ENCODE measurements at places on chromosomes 12 and 14. TPM values are rescaled to one million over a fixed set of nuclear protein-coding genes. Genes with fewer than 3 reads are reported as not detected.

- no peak for DNase-seq
Observed at GRCh38 chr12:93468008-93468371, 676 bp downstream of the MRPL42 start.

DNA sequence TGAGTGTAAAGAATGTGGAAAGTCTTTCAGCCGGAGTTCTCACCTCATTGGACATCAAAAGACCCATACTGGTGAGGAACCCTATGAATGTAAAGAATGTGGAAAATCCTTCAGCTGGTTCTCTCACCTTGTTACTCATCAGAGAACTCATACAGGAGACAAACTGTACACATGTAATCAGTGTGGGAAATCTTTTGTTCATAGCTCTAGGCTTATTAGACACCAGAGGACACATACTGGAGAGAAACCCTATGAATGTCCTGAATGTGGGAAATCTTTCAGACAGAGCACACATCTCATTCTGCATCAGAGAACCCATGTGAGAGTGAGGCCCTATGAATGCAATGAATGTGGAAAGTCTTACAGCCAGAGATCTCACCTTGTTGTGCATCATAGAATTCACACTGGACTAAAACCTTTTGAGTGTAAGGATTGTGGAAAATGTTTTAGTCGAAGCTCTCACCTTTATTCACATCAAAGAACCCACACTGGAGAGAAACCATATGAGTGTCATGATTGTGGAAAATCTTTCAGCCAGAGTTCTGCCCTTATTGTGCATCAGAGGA is 25.1 kb upstream of the ZNF268 start:
- DNase-seq: no peak

Gene TAS2R46
- total RNA-seq: 1.5 TPM

Gene SLC7A8
- total RNA-seq: 0.75 TPM

Gene KRT83
- not detected for total RNA-seq

Gene STXBP6
- 7.0 TPM for total RNA-seq

DNA sequence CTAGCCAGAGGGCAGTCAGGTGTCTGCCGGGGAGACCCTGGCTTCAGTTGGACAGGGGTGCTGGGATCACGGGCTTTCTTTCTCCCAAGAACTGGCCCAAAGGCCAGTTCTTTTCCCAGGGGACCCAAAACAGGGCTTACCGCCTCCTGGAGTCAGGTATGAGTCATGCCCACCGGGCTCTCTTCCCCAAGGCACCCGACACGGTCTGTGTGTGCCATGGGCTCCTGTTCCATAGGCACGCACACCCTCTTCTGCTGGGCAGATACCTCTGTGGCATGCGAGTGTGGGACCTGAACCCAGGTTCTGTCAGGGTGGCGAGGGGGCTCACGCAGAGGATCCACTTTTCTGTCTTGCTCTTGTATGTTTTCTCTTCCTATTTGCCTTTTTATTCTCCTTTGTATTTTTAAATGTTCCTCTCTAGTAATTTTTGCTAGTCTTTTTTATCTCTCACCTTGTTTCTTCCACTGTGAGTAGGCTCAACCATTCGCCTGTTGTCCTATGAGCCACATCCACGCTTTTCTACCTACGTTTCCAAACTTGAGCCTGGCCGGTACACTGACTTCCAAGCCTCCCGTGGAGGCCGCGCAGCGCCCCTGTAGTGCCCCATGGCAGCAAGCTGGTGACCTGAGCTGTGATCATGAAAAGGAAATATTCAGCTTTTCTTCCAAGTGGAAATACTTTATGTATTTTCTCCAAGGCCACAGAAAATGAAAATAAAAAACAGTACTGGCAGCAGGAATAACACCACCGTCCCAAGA is 362.2 kb downstream of the CACNA1C start:
- no peak for DNase-seq

GRCh38 chr12:106179086-106179485 is 40.3 kb upstream of the NUAK1 start:
- no peak for DNase-seq

DNA sequence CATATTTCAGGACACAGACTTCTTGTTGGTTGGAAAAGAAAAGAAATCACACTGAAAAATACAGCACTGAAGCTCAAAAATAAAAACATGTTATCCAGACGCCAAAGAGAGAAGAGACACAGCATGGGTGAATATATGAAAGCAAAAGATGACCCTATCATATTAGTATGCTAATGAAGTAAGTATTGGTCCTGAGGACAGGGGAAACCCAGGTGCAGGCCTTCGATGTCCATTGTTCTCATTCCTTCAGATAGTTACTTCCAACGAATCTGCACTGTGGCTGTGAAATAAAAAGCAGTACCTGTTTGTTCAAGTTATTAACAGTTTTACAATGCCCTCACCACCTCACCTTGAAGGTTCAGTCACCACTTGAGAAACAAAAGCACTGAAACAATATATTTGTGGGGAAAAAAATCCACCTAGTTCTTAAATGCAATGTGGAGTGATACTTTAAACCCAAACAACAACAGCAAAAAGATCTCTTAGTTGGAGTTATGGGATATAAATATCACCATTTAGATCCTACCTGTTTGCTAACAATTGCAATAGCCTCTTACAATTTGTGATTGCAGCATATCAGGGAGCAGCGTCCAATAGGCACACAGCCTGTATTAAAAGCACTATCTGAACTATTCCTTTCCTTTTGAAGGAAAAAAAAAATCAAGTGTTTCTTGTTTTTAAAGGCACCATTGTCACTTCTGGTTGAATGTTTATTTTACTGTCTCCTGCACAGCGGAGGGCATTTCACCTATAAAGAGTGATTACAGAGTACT is 188.1 kb downstream of the BCAT1 start:
- no peak for DNase-seq

DNA sequence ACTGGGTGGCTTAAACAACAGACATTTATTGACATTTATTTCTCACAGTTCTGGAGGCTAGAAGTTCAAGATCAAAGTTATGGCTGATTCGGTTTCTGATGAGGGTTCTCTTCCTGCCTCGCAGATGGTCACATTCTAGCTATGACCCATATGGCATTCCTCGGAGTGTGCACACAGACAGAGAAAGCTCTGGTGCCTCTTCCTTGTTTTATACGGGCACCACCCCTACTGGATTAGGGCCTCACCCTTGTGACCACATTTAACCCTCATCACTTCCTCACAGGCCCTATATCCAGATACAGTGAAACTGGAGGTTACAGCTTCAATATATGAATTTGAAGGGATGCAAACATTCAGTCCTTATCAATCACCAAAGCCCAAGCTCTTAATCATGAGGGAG is 77.0 kb upstream of the OVCH1 start:
- DNase-seq: no peak

Gene ADAMTS20
- not detected for total RNA-seq

Gene FERMT2
- 302 TPM for total RNA-seq

DNA sequence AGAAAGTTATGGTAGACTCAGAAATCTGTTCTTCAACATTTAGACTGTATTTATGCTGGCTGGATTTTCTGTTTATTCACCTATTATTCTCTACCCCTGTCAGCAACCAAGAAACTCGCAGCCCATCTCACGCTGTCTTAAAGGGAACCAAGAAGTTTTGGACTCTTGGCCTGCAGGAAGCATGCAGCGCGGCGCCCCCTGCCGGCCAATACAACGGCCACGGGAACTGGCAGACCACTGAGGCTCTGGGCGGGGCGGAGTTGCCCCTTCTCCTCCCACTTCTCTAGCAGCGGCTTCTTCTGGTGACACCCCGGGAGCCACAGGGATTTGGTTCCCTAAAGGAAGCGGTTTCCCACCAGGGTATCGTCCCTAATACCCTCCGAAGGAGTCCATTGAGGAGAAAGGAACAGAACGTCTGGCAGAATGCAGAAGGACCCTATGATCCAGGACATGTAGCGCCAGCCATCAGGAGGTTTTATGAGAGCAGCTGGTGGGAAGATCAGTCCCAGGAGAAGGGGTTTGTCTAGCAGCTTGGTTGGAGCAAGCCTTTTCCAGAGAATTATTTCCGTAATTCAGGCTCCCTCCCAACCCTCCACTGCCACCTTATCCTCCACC is 21.0 kb upstream of the RNASE2 start:
- DNase-seq: no peak

GRCh38 chr12:96313606-96314005 is 86.6 kb downstream of the CDK17 start:
- no peak for DNase-seq

- no peak for DNase-seq
Observed at GRCh38 chr14:73895939-73896338, 9.3 kb downstream of the ZNF410 start.

- DNase-seq: no peak
Observed at GRCh38 chr14:59787045-59787674, 83.4 kb downstream of the RTN1 start.

DNA sequence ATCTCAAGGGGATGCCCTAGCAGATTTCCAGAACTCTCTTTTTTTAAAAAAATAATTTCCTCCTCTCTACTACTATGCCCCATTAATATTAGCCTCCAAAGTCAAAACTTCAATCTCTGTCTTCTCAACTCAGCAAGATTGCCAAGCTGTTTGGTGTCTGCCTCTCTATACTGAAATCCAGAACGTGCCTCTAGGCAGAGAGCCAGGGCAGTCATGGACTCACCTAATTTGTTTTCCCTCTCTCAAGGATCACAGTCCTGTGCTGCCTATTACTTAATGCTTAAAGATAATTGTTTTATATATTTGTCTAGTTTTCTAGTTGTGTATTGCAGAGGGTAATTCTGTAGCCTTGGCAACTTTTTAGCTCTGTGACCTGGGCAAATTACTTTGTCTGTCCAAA is 74.7 kb downstream of the E2F7 start:
- DNase-seq: no peak

Gene BATF
- total RNA-seq: not detected

Gene EEF1AKMT3
- total RNA-seq: 9.8 TPM

DNA sequence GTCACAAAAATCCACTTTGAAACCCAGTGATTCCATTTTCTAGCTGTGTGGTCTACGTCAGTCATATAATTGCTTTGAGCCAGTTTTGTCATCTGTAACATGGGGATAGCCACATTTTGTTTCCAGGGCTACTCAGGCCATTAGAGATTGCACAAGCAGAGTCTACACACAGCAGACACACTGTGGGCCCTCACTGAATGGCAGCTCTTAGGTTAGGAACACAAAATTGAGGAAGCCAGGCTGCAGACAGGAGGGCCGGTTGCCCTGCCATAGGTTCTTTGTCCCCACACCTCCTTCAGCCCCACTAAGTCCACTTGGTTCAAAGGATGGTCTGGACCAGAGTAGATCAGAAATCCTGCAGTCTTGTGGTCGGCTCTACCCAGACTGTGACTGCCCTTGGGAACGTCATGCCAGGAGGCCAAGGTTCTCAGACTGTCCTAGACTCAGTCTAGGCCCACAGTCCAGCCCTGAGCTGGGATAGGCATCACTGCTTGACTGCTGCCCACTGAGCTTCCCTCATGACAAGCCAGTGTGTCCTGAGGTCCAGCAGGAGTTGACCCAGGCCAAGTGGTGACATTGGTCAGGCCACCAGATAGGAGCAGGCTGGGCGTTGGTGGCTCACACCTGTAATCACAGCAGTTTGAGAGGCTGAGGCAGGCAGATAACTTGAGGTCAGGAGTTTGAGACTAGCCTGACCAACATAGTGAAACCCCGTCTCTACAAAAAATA is 3.8 kb upstream of the MYH7 start:
- peak; percentile 63 for DNase-seq

- DNase-seq: no peak
Observed at GRCh38 chr12:32595251-32595650, 83.8 kb upstream of the DNM1L start.

DNA sequence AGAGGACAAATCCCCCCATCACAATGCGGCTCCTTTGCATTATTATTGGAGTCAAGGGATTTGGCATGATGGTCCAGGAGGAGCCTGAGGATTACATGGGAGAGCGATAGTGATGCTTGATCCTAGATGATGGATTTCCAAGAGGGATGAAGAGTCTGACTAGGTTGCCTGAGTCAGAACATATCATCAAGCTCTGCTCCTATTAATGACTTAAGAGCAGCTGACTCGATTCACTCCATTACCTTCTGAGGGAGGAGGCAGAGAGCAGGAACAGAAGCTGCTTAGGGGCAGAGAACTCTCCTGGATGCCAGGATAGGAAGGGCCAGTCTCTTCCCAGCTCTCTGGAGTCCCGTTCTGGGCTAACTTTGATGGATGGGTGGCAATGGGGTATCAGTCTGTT is 54.0 kb upstream of the CISTR start:
- no peak for DNase-seq

DNA sequence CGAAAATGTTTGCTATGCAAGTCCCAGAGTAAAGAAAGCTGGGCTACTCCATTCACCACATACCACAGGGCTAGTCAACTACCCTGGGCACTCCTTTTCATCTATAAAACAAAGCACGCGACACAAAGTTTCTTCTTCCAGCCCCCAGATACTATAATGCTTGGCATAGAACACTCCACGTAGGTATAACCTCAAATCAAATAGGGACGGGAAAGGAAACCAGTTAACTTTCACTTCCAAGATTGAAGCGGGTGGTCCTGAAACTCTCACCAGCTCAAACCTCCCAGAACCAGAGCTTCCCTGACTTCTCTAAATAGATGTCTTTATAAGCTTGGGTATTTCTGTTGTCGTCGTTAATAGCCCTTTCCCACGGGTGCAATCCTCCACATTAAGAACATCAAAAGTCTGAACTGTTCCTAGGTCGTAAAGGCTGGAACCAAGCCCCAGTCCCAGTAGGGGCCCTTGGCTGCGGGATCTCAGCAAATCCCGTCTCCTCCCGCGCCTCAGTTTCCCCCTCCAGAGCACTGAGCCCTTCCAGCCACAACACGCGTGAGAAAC is 647 bp downstream of the LGMN start:
- no peak for DNase-seq

Gene GRIP1
- 9.1 TPM for total RNA-seq

DNA sequence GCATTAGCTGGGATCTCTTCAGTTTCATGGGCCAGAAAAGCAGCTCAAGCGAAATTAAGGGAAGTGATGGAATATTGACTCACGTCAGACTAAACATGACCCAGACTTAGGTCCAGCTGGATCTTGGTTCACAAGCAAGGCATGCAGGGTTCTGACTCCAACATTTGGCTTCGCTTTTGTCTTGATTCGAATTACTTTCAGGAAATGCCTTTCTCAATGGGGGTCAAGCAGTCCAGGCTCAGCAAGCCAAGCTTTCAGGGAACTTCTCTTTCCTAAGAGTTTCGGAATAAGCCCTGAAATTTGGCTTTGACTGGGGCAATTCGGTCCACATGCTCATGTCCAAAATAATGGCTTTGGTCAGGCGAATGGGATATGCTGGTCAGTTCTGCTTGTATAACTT is 678.7 kb upstream of the TMEM132C start:
- no peak for DNase-seq

- DNase-seq: no peak
Observed at GRCh38 chr14:73785336-73785833, 66.2 kb upstream of the PTGR2 start.

Gene HOXC5
- not detected for total RNA-seq

Gene TMEM121
- 3.6 TPM for total RNA-seq

- no peak for DNase-seq
Observed at GRCh38 chr12:4943067-4943937, 33.6 kb downstream of the KCNA1 start.

Gene TMEM132D
- total RNA-seq: 15.2 TPM

- no peak for DNase-seq
Observed at GRCh38 chr14:22554498-22555383, 34.3 kb downstream of the DAD1 start.
